ENCODE measurements at places on chromosomes 4 and X.

GRCh38 chr4:85681221-85681657 is 206.3 kb downstream of the ARHGAP24 start:
- ATAC-seq, result peak; percentile 77

- no peak for ATAC-seq
Measured at GRCh38 chr4:138185859-138186645, 56.1 kb downstream of the SLC7A11 start.

DNA sequence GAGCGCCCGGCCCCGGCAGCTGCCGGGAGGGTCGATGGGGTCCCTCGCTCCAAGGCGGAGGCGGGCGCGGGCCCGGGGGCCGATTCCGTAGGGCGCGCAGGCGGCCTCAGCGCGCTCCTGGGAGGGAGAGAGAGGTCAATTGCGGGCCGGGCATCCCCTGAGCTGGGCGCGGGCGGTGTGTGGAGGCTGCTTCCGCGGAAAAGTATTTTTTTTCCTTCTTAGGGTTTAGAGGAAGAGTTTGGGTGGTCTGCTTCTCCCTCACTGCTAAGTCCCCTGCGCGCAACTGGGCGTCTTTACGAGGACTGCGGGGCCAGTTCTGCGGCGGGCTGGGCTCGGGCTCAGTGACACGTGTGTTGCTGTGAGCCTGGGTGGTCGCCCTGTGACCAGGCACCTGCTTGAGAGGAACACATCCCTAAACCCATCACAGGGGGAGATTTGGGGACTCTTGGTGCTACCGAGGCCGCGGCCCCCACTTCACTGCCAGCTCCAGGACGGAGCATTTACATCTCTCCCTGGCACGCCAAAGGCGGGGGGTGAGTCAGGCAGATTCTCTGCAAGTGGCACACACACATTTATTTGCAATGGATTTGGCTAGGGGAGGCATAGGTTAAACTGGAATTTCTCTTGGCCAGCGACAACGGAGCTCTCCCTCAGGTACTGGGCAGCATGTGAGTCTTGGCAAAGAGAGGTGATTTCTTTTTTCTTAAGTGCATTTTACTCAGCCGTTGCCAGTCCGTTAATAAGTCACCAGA is 151.2 kb upstream of the SLC4A4 start:
- ATAC-seq, result no peak

DNA sequence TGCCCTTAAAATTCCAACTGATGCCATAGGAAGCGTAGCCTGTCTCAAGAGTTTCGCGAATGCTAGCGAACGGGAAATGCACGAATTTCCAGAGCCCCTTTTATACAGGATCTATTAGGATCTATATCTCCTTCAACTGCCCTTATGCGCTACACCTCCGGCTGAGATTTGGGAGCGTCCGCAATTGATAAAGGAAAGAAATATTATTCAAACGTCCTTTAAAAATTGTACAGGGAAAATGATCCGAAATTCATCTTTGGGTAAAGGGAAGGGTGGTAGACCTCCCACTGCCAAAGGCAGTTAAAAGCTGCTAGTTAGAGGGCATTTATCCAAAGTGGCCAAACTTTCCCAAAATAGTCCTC is 609 bp downstream of the NR3C2 start:
- no peak for ATAC-seq

GRCh38 chrX:109378281-109378680 is 103.6 kb downstream of the GUCY2F start:
- no peak for ATAC-seq

DNA sequence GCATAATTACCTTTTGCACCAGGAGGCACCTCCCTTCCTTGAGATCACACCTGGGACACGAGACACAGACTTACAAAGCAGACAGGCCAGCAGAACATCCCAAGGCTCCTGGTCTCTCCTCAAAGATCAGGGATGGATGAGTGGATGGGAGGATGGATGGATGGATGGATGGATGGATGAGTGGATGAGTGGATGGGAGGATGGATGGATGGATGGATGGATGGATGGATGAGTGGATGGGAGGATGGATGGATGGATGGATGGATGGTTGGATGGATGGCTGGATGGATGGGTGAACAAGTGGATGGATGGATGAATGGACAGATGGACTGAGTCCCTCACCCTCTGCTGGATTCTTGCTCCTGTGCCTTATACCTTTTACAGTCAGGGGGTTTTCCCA is 364.0 kb downstream of the BCOR start:
- ATAC-seq, result no peak

GRCh38 chr4:71550220-71551165 is 211.7 kb downstream of the SLC4A4 start:
- ATAC-seq, result no peak

DNA sequence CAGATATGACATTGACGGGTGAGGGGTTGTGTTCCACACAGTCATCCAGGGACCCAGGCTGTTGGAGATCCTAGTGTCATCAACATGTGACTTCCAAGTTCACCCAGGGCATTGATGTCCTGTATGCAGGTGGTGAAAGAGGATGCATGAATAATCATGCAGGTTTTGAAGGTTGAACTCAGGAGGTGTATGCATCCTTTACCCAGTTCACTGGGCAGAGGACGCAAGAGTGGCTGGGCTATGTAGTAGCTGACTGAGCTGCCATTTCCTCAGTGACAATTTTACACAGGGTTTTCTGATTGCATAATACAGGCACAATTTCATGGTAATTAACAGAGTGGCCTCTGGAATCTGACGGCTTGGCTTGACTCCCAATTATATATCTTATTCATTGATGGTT is 323.0 kb downstream of the HS3ST1 start:
- no peak for ATAC-seq

- no peak for ATAC-seq
Measured at GRCh38 chr4:128800701-128801284, 8.7 kb upstream of the JADE1 start.

GRCh38 chr4:15131551-15131950 is 129.3 kb downstream of the CPEB2 start:
- ATAC-seq, result peak; percentile 55

DNA sequence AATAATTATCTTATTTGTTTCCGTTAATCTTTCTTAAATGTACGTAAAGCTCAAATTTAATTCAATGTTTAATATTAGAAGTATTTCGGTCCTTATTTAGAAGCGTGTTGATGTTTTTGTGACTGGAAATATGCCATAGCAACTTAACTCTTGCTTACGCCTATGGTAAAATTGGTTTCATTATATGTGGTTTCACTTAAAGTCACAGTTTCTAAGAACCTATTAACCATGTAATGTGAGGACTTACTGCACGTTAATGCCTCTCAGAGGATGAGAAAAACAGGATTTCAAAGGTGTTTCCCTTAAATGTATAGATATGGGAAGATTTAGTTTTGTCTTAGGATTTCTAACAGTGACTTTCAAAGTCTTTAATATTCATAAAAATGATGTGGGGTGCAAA is 206.4 kb upstream of the IL15 start:
- ATAC-seq, result no peak

DNA sequence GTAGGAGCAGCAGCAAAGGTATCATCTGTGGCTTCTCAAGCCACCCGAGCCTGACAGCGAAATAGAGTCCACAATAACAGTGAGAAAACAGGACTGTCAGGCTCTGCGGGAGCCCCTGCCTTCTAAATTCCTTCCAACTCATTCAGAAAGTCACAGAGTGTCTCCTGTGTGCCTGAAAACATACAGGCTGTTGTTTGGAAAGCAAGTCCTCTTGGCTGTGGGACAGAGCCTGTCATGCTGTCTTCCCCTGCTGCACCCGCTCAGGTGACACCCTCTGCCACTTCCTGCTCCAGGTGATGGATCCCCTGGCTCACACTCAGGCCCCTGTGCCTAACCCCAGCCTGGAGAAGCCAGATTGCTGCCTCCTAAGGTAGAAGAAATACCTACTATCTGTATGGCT is 152.3 kb downstream of the RAB28 start:
- ATAC-seq, result no peak

DNA sequence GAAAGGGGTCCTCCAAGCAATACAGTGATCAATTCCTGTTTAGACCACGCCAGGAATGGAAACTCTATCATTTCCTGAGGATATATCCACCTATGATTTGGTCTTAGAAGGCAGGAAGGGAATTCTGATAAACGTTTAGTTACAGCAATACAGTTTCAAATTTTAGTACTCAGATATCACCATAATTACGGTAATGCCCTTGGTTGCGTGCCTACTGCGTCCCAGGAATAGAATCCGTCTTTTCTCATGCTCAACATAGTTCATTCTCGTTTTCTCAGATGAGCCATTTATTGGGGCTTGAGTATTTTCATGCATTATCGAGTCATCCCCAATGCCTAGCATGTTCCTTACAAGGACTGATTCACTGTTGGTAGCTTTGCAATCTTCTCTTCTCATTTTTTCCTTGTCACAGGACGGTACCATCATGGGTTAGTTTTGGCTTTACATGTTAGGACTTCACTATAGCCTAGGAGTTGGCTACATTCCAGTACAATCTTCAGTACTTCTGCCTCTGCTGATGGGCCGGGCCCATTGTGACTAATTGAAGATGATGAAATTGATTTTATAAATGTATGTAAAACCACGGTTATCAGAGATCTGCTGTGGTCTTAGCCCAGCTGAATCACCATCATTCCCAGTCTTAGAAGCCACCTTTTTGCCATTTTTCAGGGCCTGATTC is 4.4 kb upstream of the PRKX start:
- ATAC-seq, result peak; percentile 69

DNA sequence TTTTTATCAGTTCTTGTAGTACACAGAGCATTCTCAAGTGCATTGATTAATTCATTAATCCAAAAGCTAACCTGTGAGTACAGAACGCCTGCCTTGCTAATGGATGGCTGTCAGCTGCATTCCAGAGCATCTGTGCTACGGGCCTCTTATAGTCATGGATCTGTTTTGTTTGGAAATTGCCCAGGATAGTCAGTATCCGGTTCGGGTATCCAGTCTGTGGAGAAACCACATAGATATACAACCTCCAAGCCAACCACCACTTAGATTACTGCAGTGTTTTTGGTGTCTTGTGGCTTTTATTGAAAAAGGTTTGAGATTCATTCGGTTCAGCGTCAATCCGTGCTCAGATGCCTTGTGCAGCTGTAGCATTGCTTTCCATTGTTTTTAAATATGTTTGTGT is 4.0 kb downstream of the LAP3 start:
- ATAC-seq, result no peak

GRCh38 chrX:15511563-15511962 is 11.0 kb downstream of the BMX start:
- ATAC-seq, result no peak

DNA sequence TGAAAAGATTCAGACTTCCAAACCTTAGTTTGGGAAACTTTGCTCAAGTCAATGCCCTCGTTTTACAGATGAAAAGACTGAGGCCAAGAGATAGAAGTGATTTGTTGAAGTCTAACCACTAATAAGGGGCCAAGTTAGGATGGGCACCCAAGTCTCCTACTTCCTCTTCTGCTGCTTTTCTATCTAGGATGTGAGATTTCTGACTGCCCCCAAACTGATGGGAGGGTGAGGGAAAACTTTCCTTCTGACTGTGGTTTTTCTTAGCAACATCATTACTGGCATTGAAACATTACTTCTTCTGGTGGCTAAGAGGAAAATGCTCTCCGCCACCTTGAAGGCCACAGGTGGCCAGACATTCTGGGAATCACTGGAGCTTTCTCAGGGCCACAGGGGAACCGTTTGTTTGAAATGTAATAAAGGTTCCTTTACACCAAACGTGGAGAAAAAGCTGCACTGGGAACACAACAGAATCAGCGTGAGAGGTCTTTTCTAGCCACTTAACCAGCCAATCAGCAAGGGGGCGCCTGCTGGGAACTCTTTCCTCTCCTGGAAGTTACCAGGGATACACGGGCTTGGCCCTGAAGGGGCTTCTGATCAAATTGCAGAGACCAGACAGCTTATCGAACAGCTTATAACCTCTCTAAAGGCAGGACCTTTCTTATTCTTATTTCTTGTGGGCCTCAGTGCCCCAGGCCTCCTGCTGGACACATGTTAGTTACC is 115.9 kb upstream of the TEX13D start:
- no peak for ATAC-seq

DNA sequence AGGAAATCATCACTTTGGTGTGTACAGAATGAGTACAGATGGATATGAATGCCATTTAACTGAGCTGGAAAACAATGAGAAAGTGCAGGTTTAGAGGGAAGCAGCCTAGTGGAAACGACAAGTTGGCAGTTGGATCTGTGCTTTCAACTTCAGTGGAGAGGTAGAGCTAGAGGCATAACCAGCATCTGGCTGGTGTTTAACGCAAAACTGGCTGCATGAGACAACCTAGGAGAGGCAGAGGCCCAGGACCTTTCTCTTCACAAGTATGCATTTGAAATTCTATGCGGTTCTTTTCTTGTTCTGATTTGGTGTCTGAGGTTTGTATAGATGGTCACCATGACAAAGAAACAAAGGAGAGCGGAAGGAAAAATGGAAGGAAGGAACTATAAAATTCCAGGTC is 63.1 kb downstream of the ANXA5 start:
- ATAC-seq, result no peak

GRCh38 chr4:36914106-36914505 is 330.4 kb upstream of the NWD2 start:
- ATAC-seq, result no peak

DNA sequence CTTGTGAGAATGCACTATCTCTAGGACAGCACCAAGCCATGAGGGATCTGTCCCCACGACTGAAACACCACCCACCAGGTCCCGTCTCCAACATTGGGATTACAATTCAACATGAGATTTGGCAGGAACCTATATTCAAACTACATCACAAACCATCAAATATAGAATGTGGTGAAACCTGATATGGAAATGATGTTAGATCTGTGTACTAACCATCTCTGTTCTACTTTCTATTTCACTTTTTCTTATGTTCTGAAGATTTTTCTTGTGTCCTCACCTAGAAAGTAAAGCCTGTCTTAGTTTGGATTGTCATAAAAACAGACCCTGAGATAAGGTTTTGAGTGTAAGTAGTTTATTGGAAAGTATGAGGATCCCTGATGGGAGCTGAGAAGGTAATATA is 37.8 kb upstream of the TACR3 start:
- no peak for ATAC-seq

- no peak for ATAC-seq
Measured at GRCh38 chrX:39613482-39613995, 484.2 kb downstream of the BCOR start.

All from esophagus mucosa (tissue), 1 donor.